ENCODE measurements at places on chromosomes 2 and 18.

DNA sequence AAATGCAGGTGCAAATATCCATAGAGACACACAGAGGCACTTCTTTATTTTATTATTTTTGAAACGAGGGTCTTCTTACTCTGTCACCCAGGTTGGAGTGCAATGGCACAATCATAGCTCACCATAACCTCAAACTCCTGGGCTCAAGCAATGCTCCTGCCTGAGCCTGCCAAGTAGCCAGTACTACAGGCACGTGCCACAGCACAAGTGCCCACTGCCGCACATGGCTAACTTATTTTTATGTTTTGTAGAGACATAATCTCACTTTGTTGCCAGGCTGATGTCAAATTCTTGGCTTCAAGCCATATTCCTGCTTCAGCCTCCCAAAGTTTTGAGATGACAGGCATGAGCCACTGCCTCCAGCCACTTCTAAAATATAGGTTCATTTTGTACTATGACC, 537.6 kb downstream of the THSD7B start:
- DNase-seq, result no peak

DNA sequence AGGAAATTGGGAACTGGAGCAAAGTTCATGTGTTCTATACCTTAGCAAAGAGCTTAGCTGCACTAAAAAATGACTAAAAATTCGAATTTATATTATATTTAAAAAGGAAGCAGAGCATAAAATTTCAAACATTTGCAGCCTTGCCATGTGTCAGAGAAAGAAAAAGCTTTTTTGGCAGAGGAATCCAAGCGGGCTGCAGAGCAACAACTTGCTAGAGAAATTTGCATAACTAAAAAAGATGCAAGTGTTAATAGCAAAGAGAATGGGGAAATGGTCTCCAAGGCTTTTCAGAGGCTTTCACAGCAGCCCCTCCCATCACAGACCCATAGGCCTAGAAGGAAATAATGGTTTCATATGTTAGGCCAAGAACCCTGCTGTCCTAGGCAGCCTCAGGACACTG, 1315.9 kb downstream of the DSC3 start:
- no peak for DNase-seq

- DNase-seq, result no peak
Measured at GRCh38 chr18:52337276-52337675, 2.7 kb upstream of the DCC start.

- no peak for DNase-seq
Measured at GRCh38 chr2:102141970-102142828, at the start of gene IL1R1. Gene IL1R1, plus strand, starts transcription at chr2:102142746. Its CDS starts 14,979 bp downstream, at chr2:102157725.

All from CD4-positive, alpha-beta T cell treated with Interleukin-15 for 4 hours (primary cell).